ENCODE measurements at places on chromosomes 3 and 15. TPM values are rescaled to one million over a fixed set of nuclear protein-coding genes. Genes with fewer than 3 reads are reported as not detected.
A peak's percentile ranks its signal among the peaks of the same experiment; 100 is the strongest.

GRCh38 chr3:123739754-123740153 lies 144.4 kb downstream of the MYLK start:
- no peak overlapping the region for H3K4me3 ChIP-seq
- H3K4me1 ChIP-seq = peaks cover 3% of the 10 kb centered on the region
- no peak overlapping the region for H3K27ac ChIP-seq
- H3K36me3 ChIP-seq = no peaks in the 10 kb centered on the region

DNA sequence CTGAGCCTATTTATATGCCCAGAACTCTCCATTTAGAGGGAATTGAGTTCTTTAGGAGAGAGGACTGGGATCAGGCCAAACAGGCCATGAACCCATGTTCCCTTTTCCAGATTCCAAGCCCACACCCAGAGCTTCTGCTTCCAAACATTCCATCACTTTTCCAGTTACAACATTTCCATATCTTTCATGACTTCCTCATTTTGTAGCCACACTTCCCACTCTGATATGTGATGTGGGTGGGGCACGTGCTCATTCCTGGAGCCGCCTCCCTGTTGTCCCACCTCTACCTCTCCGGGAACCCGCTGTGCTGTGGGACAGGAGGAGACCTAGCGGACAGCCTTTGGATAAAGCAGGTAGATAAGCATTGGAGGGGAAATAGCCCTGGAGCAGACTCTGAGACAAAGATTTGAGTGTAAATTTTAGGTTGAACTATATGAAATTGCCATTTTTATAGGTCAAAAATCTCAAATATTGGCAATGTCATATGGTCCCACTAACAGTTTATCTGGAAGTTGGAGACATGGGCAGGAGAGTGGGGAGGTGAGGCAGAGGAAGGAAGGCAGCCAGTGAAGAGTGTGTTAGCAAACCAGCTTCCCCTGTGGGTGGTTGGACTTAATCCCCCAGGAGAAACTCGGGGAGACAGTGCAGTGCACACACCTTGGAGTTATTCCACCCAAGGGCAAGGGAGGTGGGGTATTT lies 31.8 kb downstream of the CYP8B1 start:
- no peak overlapping the region for H3K4me3 ChIP-seq
- H3K27me3 ChIP-seq = no peaks in the 10 kb centered on the region
- no peak overlapping the region for H3K27ac ChIP-seq
- DNase-seq = no peak

GRCh38 chr3:156050918-156051317 lies 69.5 kb upstream of the KCNAB1 start:
- no peaks in the 10 kb centered on the region for H3K4me1 ChIP-seq
- no peaks in the 10 kb centered on the region for H3K36me3 ChIP-seq
- H3K27ac ChIP-seq = no peak overlapping the region

DNA sequence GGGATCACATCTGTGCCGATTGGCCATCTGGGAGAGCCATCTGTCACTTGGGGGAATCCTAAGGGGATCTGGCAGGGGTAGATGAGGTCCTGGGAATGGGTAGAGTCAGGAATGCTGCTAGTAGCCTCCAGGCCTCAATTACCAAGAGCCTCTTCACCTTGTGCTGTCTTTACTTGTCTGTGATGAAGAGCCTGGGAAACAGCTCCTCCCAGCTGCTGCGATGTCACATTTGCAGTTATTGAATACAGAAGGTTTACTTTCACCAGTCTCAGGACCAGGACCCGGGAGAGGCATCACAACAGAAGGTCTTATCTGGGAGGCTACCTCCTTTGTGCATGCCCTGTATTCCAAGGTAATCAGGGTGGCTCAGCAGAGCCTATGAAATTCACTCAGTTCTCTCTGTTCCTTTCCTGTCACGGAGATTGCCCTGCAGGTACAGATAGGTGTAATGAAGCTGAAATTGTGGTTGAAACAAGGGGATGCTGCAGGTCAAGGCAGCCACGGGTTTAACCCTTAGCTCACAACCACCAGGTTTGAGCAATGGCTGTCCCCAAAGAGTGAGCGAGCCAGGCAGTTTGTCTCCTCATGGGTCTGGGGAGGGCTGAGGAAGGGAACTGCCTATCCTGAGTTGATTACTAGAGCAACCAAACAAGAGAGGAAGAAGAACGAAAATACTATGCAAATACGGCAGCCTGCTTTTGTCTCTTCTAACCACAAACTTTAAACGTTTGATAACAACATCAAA lies 298.9 kb upstream of the RORA start:
- peak overlapping the region; percentile 50 for H3K27ac ChIP-seq
- H3K36me3 ChIP-seq = no peaks in the 10 kb centered on the region
- H3K4me3 ChIP-seq = no peak overlapping the region

NR1I2 gene
- total RNA-seq = 0.22 TPM

SIN3A gene
- 86.1 TPM for total RNA-seq

ILDR1 gene
- total RNA-seq = 0.07 TPM

Measured in neural progenitor cell (in vitro differentiated cells).